ENCODE measurements at places on chromosomes 2 and 18.

DNA sequence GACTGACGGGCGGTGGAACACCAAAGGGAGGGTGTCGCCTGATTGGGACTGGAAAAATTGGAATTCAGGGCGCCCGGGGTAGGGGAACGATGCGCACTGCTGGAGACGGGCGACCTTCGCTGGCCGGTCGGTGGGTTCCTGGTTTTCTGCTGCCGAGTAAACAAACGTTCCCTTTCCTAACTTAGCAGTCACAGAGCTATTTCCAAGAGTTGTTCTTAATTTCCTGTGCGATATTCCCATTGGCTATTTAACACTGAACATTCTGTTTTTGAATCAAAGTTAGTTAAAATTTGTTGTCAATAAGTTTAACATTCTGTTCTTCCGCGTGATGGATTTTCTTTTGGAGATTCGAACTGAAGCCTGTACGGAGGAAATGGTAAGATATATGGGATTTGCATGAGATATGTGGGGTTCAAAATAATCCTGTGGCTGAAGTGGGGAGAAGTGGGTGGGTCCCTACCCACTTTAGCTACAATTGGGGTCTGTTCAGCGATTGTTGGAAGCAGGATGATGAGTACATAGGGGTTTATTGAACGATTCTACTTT, 862 bp downstream of the C18orf54 start:
- no peak for DNase-seq

- DNase-seq: no peak
Measured at GRCh38 chr2:55235724-55236538, 3.4 kb downstream of the RPS27A start.

GRCh38 chr2:46518861-46519260, 39.5 kb downstream of the TMEM247 start:
- no peak for DNase-seq

GRCh38 chr2:240149943-240150784, 9.7 kb upstream of the OTOS start:
- no peak for DNase-seq

All from central memory CD4-positive, alpha-beta T cell (primary cell).